Hypothalamus (tissue), 51 donors: ENCODE measurements at places on chromosomes 6 and 20.

DNA sequence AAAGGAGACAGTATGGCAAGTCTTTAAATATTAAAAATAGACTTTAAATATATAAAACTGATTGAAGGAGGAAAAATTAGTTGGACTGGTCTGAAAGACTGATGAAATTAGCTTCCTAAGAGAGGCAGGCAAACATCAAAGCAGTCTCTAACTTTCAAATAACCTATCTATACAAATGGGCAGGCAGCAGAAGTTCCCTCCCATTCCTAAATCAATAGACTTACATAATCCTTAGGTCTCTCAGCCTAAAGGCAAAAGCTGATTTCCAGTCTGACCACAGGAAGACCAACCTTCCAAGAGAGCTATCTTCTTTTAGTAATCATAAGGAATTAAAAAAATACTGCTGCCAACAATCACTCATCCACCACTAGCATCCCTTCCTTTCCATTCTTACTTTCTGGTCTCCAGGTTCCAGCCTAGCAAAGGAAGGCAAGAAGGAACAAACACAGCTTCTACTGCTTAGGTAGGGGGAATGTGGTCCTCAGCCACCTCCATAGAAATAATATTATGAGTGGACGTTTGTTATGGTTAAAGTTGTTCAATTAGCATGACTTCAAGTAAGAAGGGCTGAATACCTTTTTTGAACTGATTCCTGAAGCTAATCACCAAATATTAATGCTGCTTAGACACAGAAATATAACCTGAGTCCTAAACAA is 44.1 kb downstream of the SESN1 start:
- DNase-seq, result no peak

GRCh38 chr6:120960761-120961160 is 373.5 kb downstream of the TBC1D32 start:
- DNase-seq, result no peak

GRCh38 chr6:129766959-129767728 is 57.2 kb upstream of the ARHGAP18 start:
- DNase-seq, result no peak

DNA sequence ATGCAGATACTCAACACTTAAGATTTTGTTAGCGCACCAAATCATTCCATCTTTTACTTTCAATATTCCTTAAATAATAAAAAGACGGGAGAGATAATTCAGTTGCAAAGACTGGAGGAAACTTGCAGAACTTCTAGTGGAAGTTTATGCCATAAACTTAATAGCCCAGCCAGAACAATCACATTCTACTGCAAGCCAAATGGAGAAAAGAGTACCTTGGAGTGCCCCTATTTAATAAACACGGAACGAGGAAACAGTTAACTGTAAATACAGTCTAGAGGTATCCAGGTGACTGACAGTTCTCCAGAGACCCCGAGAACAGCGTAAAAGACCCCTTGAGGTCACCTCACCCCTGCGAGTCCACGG is 635 bp downstream of the SLC35B3 start:
- DNase-seq, result no peak

GRCh38 chr6:27562027-27562410 is 89.1 kb upstream of the ZNF184 start:
- no peak for DNase-seq

DNA sequence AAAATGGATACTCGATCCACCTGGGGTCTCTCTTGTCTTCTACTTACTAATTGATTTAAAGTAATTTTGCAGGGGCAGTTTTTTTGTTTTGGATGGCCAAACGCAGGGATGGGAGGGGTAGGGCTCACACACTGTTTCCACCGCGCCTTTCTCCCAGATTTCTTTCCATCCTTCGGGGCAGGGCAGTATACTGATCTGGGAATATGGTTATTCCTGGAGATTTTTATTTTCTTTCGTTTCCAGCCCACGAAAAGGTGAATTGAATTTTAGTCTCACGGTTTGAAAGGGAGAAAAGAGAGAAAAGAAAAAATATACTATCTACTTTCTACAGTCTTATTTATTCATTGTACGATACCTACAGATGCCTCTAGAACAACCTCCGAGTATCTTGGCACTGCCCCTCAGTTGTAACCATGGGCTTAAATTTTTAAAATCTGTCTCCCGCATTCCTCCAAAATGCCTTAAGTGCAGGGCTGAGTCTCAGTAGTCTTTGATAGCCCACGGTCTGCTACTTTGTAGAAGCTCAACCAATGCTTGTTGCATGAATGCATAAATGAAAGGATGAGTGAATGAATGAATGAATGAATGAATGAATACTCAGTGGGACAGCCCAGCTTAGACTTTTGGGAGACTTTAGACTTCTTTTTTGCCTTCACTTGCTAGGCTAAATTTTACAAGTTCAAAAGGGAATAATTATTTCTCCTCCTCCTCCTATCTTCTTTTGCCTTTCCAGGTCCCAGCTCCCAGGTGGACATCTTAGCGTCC is 18.1 kb upstream of the TRIM27 start:
- DNase-seq, result no peak

- no peak for DNase-seq
These were observed 29.1 kb upstream of the SLC2A12 start for GRCh38 chr6:134081506-134081905.

- DNase-seq, result no peak
These were observed 54.7 kb downstream of the SLC23A2 start for GRCh38 chr20:4946585-4946984.

- no peak for DNase-seq
These were observed 232.6 kb upstream of the MAP3K7 start for GRCh38 chr6:90819483-90819882.

- DNase-seq, result no peak
These were observed 627.2 kb downstream of the BCKDHB start for GRCh38 chr6:80733641-80734040.

DNA sequence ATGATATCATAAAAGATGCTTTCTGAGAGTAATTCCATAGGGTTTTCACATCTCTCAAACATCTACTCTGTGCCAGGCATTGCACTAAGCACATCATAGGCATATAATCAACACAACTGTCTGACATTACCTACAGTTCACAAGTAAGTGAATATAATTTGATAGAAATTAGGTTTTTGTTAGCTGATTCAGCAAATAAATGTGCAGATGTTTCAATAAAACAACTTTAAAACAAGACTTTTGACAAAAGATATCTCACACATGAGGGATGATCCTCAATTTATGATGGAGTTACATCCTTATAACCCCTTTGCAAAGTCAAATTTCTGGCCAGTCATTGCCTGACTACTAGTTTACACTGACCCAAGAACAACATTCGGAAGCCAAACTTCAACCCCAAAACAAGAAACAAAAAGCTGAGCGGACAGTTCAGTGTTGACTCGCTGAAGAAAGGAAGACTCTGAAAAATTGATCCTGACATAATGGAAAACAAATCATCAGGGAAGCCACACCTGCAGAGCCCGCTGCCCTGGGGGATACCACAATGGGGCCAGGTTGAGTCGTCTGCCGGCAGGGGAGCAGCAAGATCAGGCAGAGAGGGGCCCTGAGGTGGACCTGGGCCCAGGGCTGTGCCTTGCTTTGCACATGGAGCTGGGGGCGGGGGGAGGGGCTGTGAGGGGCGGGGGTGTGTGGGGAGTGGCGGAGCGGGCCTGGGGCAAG is 739.2 kb upstream of the GJE1 start:
- no peak for DNase-seq

DNA sequence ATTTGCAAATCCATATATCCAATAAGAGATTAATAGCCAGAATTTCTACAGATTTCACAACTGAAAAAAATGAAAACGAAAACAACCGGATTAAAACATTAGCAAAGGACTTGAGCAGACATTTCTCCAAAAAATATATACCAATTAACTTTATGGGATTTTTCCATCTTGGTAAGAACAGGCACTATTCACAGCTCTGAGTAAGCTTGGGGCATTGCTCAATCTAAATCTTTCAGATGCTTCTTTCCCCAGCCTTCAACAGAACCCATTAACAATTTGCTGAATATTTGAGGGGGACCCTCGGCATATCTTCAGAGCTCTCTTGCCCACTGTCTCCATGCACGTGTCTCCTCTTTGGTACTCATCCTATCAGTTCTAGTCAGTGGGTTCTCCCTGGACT is 111.7 kb upstream of the CD93 start:
- no peak for DNase-seq

DNA sequence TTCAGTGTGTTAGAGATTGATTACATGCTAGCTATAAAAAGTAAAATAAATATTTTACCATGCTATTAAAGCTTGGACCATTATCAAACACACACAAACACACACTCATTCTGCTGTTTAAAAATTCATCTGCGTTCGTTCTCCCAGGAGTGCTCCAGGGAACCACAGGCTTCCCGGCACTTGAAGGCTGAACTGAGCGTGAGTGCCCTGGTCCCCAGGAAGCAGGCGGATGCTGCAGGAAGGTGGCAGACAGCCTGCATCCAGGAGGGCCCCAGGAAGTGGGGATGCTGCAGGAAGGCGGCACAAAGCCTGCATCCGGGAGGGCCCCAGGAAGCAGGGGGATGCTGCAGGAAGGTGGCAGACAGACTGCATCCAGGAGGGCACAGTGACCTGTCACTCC is 147.2 kb upstream of the SNX9 start:
- DNase-seq, result no peak

DNA sequence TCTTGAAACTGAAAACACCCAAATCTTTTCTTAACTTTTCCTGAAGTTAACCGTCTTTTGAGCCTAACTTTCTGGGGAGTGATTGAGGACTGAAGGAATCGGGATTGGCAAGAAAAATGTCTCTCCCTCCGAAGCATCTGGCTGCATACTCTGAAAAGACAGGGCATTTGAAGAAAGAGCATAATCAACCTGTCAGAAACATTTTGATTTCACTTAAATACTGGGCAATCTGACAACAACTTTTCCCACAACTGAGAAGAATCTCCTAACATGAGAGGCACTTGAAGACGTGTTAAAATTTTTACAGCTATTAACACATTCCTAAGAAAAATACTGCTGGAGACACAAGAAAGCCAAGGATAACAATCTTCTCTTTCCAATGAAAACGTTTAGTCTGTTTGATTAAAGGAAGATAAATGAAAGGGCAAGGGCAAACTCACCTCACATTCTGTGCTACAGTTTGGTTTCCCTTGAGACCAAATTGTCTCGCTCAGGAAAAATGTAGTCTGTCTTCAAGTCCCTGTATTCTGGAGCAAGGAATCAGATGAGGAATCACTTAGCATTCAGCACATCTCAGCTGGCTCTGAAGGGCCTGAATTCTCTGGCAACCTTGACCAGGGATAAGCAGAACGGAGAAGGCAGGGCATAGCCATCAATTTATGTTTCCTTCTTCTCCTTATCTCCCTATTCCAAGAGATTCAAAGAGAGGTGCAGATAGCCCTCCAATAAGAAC is 76.1 kb downstream of the TBX18 start:
- no peak for DNase-seq

DNA sequence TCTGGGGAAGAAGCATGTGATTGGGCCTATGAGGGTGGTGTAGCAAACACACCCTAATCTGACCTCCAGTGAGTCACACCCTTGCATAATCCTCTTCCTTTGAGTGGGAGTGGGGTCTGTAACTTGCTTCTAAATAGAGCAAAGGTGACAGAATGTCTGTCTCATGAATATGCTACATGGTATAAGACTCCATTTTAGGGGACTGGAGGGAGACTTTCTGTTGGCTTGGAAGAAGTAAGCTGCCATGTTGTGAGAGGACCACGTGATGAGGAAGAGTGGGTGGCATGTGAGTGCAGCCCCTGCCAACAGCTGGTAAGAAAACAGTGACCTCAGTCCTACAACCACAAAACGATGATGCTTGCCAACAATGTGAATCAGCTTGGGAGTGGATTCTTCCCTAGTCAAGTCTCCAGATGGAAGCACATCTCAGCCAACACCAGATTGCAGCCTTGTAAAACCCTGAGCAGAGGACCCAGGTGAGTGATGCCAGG is 3.7 kb downstream of the AK9 start:
- DNase-seq, result no peak

DNA sequence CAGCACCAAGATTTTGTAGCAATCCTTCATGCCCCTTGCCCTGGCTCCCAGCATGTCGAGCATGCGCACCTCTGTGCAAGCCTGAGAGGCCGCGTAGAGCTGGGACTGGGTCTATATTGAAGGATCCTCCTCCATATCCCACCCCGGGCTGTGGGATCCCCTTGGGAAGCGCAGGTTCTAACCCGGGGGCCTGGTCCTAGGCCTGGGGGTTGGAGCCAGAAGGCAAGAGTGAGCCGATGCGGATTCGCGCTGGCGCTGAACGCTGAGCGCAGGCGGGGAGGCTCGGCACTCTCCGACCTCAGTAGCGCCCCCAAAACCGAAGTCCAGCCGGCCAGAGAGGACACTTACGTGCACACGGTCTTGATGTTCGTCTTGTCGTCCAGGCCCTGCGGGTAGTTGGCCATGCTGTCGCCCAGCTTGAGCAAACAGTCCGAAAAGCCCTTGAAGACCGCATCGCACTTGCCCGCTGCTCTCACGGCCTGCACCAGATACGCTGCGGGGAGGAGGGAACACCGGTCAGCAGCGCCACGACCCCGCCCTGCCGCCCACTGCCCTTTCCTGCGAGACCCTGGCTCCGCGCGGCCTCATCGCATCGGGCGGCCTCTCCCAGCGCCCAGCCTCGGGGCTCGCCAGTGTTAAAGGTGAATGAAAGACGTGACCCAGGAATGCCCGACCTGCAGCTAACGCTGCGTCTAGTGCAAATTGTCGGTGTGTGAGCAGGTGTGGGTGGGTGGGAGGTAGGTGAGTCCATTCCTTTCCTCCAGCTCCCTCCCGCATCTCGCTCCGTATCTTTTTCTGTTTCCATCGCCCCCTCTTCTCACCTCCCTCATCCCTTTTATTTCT is 4.5 kb downstream of the NRN1 start:
- no peak for DNase-seq

DNA sequence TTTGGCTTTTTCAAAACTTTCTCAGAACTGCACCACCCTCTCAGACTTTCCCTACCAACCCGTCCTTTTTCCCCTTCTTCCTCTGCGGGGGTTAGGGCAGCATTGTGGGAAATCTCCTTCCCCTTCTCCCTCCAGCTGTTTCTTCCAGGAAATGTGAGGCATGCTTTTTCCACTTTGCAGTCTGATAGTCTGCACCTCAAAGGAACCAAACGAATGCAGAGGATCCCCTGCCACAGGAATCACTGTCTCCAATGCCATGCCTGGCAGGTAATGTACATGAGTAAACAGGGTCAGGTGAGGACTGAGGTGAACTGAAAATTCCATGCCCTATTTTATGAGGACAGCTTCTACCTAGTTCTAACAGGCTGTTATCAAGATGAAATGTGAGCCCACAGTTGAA is 218.4 kb downstream of the BCAS1 start:
- DNase-seq, result no peak

DNA sequence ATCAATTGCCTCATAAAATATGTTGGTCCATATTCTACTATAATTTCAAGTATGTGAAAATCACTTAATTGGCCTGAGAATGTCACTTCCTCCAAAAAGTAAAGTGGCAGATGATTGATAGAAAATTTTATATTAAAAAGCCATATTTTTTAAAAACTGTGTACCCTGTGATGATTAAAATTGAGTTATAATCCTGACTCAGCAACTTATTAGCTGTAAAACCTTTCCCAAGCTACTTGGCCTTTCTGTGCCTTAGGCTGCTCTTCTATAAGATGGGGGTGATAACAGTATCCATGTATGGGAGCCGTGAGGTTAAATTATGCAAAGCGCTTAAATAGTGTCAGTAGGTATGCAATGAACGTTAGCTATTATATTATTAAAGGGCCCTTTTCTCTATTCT is 524.4 kb downstream of the TFAP2A start:
- DNase-seq, result no peak
